ENCODE measurements at places on chromosomes 1 and 21. TPM values are rescaled to one million over a fixed set of nuclear protein-coding genes. Genes with fewer than 3 reads are reported as not detected.
A peak's percentile ranks its signal among the peaks of the same experiment; 100 is the strongest.

- DNase-seq, result peak; percentile 76
- no peaks in the 10 kb centered on the region for H3K36me3 ChIP-seq
- peak overlapping the region; percentile 81 for H3K27ac ChIP-seq
- H3K4me1 ChIP-seq, result peaks cover 12% of the 10 kb centered on the region
Observed at GRCh38 chr1:91651661-91652071, 151.0 kb downstream of the CDC7 start.

GRCh38 chr1:8097908-8098307, 71.8 kb upstream of the ERRFI1 start:
- no peak for DNase-seq
- H3K27ac ChIP-seq, result no peak overlapping the region
- peaks cover 11% of the 10 kb centered on the region for H3K4me1 ChIP-seq
- no peak overlapping the region for H3K4me3 ChIP-seq

DNA sequence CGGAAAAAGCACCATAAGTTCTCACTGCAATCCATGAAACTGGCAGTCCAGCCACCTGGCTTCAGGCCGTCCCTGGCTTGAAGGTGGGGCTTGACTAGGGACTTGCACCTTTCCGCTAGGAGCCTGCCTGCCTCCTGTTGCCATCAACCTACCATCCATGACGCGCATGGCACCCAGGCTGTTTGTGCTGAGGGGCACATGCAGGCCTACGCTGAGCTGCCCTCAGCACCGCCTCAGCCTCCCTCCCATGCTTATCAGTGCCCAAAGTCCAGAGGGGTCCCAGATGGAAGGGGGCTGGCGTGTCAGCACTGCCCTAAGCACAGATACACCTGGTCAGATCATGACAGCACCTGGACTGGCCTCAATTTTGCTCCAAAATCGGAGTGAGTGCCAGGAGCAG, 190.2 kb upstream of the LYPLAL1 start:
- no peaks in the 10 kb centered on the region for H3K4me1 ChIP-seq
- no peaks in the 10 kb centered on the region for H3K36me3 ChIP-seq
- no peak for DNase-seq
- H3K27me3 ChIP-seq, result no peaks in the 10 kb centered on the region
- no peak overlapping the region for H3K4me3 ChIP-seq

DNA sequence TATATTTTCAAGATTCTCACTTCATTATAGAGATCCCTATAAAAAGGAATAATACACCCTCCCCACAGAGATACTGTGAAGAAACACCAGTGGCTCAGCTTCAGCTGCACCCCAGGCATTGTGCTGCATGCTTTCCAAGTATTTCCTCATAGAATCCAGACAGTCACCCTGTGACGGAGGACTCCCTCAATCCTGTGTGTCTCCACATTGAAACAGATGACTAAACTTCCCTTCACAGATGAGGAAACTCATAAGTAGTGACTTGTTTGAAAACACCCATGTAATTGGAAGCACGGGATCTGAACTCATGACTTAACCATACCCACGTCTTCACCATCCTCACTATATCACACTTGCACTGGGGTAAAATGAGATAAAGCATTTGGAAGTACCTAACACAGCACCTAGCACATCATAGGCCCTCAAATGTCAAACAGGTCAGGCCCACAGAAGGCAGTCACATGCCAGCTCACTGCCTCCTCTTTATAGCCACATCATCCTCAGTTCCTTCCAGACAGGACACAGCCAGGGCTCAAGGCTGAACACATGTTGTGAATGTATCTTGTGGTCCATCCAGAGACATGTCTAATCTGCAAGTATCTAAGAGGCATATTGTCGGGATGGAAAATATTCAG, 55.2 kb downstream of the GPR161 start:
- H3K36me3 ChIP-seq, result peaks cover 3% of the 10 kb centered on the region
- DNase-seq, result no peak
- H3K27ac ChIP-seq, result peak overlapping the region; percentile 73
- H3K4me3 ChIP-seq, result no peak overlapping the region
- peaks cover 13% of the 10 kb centered on the region for H3K4me1 ChIP-seq

Gene CD52
- polyA plus RNA-seq, result 9.3 TPM

- H3K4me3 ChIP-seq, result no peak overlapping the region
- DNase-seq, result no peak
- no peak overlapping the region for H3K27ac ChIP-seq
- no peaks in the 10 kb centered on the region for H3K27me3 ChIP-seq
- H3K36me3 ChIP-seq, result peaks cover 83% of the 10 kb centered on the region
- peaks cover 17% of the 10 kb centered on the region for H3K4me1 ChIP-seq
Observed at GRCh38 chr1:1755426-1755825, 22.8 kb downstream of the NADK start.

Gene PTAFR
- polyA plus RNA-seq, result 1.6 TPM

Gene RUNX3
- 0.35 TPM for polyA plus RNA-seq

Gene KCNH1
- not detected for polyA plus RNA-seq

DNA sequence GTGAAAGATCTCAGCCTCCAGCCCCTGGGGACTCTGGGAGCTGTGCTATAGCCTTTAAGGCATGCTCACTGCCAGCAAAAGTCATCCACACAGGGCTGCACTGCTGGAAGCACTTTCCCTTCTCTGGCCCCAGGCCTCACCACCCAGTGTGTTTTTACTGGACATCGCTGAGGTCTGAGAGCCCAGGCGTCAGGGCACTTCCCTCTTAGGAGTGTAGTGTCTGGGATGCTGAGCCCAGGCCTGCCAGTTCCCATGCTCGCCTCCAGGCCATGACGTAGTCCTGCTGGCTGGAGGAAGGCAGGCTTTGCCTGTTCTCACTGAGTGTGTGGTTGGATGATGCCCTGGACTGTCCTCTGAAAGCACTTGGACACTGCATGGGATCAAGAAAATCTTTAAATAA, 101.2 kb downstream of the GDAP2 start:
- peak; percentile 50 for DNase-seq
- no peak overlapping the region for H3K4me3 ChIP-seq
- no peaks in the 10 kb centered on the region for H3K27me3 ChIP-seq
- no peak overlapping the region for H3K27ac ChIP-seq
- H3K4me1 ChIP-seq, result peaks cover 33% of the 10 kb centered on the region
- no peaks in the 10 kb centered on the region for H3K36me3 ChIP-seq

DNA sequence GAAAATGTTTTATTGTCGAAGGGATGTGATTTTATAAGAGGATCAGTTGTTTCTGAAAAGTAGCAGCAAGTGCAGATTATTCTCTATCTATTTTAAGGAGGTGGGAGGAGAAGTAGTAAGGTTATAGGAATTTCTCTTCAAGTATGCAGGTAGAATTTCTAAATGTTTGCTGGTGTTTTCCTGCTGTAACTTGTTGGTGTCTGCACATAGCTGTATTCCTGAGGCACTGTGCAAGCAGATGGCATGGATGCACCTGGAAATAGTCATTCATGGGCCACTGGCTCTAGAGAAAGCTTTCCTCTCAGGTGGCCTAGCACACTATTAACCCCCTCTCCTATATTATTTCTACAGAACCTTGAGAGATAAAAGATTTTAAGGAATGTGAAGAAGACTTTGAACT, 30.3 kb upstream of the PODN start:
- no peak overlapping the region for H3K27ac ChIP-seq
- no peak for DNase-seq
- H3K36me3 ChIP-seq, result no peaks in the 10 kb centered on the region
- H3K4me3 ChIP-seq, result no peak overlapping the region

GRCh38 chr1:172421974-172422604, 1.6 kb downstream of the C1orf105 start:
- H3K36me3 ChIP-seq, result no peaks in the 10 kb centered on the region
- H3K27me3 ChIP-seq, result no peaks in the 10 kb centered on the region
- H3K4me3 ChIP-seq, result no peak overlapping the region

- peaks cover 46% of the 10 kb centered on the region for H3K27me3 ChIP-seq
- H3K4me1 ChIP-seq, result no peaks in the 10 kb centered on the region
- H3K36me3 ChIP-seq, result no peaks in the 10 kb centered on the region
- no peak overlapping the region for H3K4me3 ChIP-seq
- no peak for DNase-seq
- H3K27ac ChIP-seq, result no peak overlapping the region
Observed at GRCh38 chr1:234262007-234262753, 111.1 kb upstream of the COA6 start.

Gene COL6A1
- 388 TPM for polyA plus RNA-seq

Gene FCRL6
- polyA plus RNA-seq, result 0.12 TPM

GRCh38 chr1:221724931-221725605, 16.8 kb downstream of the DUSP10 start:
- H3K4me3 ChIP-seq, result no peak overlapping the region
- H3K27ac ChIP-seq, result no peak overlapping the region
- no peaks in the 10 kb centered on the region for H3K36me3 ChIP-seq
- no peak for DNase-seq
- peaks cover 47% of the 10 kb centered on the region for H3K4me1 ChIP-seq

DNA sequence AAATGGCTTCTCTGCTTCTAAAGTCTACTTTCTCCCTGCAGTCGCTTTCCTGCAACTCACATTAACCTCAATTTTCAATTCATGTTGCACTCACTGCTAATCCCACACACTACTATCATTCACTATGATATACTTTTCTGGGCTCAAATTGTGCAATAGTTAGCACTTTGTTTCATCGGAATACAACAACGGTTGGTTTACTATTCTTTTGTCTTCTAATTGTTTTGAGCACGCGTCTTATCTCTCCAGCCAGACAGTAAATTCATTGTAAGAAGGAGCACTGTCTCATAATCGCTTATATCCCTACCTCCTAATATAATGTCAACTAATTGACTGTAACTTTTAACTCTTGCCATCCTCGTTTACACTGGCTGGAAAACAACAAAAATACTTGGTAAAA, 3.9 kb upstream of the PALMD start:
- no peaks in the 10 kb centered on the region for H3K36me3 ChIP-seq
- no peak overlapping the region for H3K4me3 ChIP-seq
- no peak for DNase-seq
- H3K27ac ChIP-seq, result no peak overlapping the region
- peaks cover 11% of the 10 kb centered on the region for H3K4me1 ChIP-seq

DNA sequence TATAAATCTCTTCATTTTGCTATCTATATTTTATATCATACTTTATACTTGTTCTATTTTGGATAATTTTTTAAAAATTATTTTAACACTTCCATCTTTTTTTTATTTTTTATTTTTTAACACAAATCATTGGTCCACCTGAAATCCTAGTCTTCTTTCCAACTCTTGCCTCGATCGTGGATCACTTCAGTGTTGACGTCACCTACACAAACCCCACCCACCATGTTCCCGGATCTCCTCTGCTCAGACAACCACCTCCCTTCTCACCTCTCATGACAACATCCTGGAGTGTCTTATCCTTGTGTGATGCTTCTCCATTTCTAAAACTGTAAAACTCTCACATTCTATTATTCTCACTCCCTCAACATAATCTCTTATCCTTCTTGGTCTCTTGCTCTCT, 34.1 kb upstream of the BTG3 start:
- no peak overlapping the region for H3K4me3 ChIP-seq
- H3K27ac ChIP-seq, result no peak overlapping the region
- H3K27me3 ChIP-seq, result no peaks in the 10 kb centered on the region
- no peak for DNase-seq
- no peaks in the 10 kb centered on the region for H3K4me1 ChIP-seq

DNA sequence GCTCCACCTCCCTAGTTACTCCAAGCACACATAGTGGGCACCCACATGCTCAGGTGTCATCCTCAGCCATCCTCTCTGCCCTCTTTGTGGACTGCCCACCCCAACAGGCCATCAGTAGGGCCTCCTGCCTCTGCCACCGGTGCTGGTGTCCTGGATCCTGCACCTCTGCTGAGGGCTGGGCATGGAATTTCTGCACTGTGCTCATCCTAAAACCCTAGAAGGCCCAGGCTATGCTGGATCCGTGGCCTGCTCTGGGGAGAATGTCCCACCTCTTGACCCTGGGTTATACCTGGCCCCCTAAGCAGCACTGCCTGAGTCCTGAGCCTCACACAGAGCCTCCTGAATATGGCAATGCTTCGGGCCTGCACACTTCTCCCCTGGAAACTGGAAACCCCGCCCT, 318.3 kb downstream of the MATN1 start:
- no peaks in the 10 kb centered on the region for H3K4me1 ChIP-seq

GRCh38 chr21:17797967-17798366, 21.2 kb downstream of the C21orf91 start:
- H3K4me1 ChIP-seq, result peaks cover 36% of the 10 kb centered on the region
- no peak for DNase-seq
- no peaks in the 10 kb centered on the region for H3K36me3 ChIP-seq
- H3K27ac ChIP-seq, result no peak overlapping the region
- no peaks in the 10 kb centered on the region for H3K27me3 ChIP-seq

DNA sequence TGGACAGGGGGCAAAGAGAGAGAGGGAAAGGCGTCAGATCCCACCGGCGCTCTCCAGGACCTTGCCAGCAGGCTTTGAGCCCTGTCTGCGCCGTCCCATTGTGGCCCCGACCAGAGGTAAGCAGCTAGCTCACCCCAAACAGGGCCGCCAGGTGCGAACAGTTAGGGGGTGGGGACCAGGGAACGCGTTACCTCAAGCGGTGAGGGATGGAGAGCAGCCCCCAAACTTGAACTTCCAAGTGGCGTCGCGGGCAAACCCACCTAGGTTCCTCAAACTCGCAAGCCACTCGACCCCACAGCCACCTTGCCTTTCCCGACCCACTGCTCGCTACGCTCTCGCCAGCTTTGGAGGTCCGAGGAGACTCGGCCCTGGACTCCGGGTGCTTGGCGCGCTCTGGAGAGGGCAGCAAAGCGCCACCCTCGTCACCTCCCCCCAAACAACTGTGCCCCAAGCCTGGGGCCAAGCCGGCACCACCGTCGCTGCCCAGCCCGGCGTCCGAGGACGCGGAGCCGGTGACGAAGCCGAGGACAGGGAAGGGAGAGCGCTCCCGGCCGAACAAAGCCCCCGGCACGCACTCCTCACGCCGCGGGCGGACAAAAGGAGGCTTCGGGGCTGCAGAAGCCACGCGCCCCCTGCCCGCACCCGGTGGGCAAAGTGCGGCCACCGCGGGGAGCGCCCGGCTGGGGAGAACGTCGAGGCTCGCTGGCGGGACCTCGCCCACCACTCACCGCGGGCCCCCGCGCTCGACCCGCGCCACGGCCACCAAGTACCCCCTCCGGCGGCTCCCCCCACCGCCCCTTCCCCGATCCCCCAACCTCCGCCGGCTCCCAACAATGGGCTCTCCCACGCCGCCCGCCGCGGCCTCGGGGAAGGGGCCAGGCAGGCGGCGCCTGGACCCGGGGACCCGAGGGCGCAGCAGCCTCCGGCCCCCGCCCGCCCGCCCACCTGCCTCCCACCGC, 976 bp downstream of the SSBP3 start:
- peak overlapping the region; percentile 73 for H3K27ac ChIP-seq
- peaks cover 3% of the 10 kb centered on the region for H3K36me3 ChIP-seq
- H3K4me3 ChIP-seq, result peak overlapping the region; percentile 83
- H3K4me1 ChIP-seq, result peaks cover 57% of the 10 kb centered on the region

- no peak overlapping the region for H3K27ac ChIP-seq
- H3K27me3 ChIP-seq, result no peaks in the 10 kb centered on the region
- H3K36me3 ChIP-seq, result no peaks in the 10 kb centered on the region
- DNase-seq, result no peak
Observed at GRCh38 chr21:35585155-35585554, 475.2 kb downstream of the SETD4 start.

DNA sequence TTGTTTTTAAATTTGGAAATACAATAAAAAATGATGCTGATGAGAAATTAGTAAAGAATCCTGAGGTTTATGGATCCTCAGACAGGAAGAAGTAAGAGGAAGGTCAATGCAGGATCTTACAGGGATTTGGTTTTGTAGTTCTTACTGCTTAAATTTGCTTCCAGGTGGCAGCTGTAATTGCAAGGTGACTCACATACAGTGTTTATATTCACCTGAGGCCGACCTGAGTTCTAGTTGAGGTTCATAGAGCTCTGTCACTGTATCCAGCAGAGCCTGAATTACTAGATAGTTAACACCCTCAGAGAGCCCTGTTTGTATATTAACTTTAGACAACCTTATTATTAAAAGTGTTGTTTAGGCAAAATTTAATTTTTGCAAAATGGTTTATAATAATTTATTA, 1.4 kb upstream of the WDR26 start:
- DNase-seq, result no peak
- H3K27ac ChIP-seq, result no peak overlapping the region
- peaks cover 7% of the 10 kb centered on the region for H3K4me1 ChIP-seq
- no peak overlapping the region for H3K4me3 ChIP-seq

Data from heart right ventricle (tissue), 16 donors.